Activated T-cell treated with anti-CD3 and anti-CD28 coated beads for 48 hours (primary cell): ENCODE measurements at places on chromosomes 2 and 18.

- DNase-seq: no peak
Measured at GRCh38 chr2:67865917-67866316, 196.9 kb downstream of the C1D start.

DNA sequence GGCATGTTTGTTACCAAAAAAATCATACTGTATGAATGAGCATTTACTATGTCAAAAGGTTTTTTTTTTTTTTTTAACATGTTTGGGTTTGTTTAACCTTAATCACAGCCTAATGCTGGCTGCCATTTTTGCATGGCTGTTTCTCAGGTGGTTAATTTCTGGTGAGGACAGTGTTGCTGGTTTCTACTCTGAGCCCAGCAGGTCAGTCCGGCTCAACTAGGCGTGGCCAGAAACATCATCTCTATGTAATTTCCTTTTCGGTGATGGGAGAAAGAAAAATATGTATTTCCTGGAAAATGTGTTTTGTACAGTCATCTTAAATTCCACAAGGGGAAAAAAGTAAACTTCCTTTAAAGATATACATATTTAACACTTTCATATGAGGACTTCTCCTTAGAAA, 24.9 kb upstream of the BZW1 start:
- DNase-seq: no peak

- DNase-seq: peak; percentile 23
Measured at GRCh38 chr2:202034249-202035088, 814 bp downstream of the FZD7 start.

DNA sequence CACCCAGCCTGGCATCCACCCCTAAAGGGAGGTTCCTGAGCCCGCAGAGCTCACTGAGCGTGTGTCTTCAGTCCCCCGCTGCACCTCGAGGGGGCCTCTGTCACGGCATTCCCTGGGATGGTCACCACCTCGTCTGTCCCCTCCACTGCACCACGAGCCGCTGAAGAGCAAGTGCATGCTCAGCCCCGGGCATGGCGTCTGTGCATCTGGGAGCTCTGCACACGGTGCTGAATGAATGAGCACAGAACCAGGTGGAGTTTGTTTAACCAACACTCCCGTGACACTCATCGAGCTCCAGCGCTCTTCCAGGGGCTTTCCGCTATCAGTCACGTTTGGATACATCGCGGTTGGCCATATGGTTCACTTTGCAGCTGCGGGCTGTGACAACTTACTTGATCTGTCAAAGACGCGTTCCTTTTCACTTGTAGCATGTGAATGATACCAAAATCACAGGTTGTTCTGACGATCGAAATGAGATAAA, 9.2 kb downstream of the ALLC start:
- no peak for DNase-seq

- no peak for DNase-seq
Measured at GRCh38 chr18:23068570-23069310, 66.5 kb upstream of the CABLES1 start.

GRCh38 chr2:148817210-148817708, 57.8 kb upstream of the KIF5C start:
- no peak for DNase-seq

DNA sequence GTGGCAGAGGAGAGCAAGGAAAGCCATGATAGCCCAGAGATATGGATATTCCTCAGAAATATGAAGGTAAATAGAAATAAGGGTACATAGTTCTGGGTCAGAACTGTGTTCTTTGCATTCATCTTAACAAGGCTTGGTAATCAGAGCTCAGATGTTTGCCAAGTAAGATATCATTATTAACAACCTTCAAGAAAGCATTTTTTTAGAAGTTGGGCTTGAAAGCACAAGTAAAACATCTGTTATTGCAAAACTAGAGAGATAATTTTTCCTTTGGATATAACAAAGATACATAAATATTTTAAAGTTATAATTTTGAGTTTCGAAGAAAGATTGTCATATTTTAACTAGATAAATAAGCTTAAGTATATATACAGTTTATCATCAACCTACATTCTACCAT, 171.4 kb downstream of the ZNF804A start:
- no peak for DNase-seq

GRCh38 chr2:157938556-157938955, 62.4 kb upstream of the ACVR1 start:
- DNase-seq: no peak

DNA sequence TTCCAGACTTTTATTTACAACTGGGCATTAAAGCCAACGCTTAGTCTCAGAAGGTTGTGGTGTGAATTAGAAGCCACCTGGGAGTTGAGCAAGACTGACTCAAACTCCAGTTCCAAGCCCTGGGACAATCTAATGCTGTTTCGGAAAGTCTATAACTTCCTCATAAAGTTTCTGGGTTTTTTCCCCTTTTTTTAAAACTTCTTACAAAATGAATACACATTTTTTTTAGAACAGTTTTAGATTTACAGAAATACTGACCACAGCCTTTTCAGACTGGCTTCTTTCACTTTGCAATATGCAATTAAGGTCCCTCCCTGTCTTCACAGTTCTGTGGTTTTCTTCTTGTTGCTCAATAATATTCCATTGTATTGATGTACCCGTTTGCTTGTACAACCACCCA, 115.9 kb upstream of the TWIST2 start:
- no peak for DNase-seq

DNA sequence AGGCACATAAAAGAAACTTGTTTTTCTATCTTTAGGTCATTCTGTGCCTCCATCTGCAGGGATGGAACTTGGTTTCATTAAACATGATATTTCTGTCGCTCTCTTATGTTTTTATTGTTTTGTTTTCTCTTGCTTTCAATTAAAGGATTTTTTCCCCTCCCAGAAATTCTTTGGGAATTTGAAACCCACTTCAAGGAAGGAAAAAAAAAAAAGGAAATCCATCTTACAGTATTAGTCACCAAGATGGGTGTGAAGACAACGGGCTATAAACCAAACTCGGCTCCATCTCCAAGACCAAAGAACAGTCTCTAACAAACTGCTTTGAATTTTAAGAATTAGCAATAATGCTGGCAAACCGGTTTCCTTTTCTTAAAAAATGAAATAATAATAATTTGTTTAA, 244.1 kb downstream of the BCL11A start:
- no peak for DNase-seq

DNA sequence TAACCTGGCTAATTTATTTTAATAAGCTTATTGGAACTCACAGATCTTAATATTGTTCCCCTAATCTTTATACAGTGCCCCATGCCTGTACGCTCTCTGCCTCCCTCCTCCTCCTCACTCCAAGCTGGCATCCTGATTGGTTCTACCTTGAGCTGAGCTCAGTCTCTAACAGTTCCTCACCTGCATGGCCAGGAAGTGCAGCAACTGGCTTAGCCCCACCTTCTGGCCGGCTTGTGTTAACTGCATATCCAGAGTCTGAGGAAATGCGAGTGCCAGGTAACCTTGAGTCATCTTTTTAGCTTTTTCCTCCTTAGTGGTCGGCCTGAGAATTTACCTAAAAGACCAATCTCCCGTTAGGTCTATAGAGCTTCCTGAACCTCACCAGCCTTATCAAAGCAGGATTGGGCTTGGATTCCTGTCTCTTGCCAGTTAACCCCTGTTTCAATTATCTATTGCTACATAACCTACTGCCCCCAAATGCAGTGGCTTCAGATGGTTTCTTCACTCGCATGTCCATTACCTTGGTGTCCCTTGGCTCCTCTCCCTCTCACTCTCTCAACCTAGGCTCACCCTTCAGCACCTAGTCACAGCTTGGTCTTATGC, 89.5 kb upstream of the STK39 start:
- peak; percentile 35 for DNase-seq

DNA sequence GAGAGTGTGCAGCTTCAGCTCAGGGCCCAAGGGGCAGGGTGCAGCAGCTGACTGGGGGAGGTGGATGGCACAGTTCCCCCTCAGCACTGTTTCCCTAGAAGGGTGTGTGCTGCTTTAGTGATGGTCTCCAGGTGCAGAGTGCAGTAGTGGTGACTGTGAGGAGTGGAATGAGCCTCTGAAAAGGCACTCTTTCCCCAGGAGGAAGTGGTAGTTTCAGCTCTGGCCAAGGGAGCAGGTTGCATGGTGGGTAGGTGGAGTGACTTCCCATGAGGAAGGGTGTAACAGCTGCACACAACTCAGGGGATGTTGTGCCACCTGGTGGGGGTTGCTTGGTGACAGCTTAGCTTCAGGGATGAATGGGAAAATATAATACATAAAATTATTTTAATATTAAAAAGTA, 251.5 kb upstream of the NXPH2 start:
- DNase-seq: no peak

- no peak for DNase-seq
Measured at GRCh38 chr2:47422560-47422959, 19.6 kb downstream of the MSH2 start.

GRCh38 chr2:150387586-150388288, 99.7 kb downstream of the RND3 start:
- DNase-seq: no peak

- DNase-seq: no peak
Measured at GRCh38 chr2:66525606-66526005, 90.7 kb downstream of the MEIS1 start.

- no peak for DNase-seq
Measured at GRCh38 chr2:106158871-106159270, 35.2 kb downstream of the UXS1 start.

- DNase-seq: no peak
Measured at GRCh38 chr2:186059096-186059495, 320.5 kb downstream of the FSIP2 start.

DNA sequence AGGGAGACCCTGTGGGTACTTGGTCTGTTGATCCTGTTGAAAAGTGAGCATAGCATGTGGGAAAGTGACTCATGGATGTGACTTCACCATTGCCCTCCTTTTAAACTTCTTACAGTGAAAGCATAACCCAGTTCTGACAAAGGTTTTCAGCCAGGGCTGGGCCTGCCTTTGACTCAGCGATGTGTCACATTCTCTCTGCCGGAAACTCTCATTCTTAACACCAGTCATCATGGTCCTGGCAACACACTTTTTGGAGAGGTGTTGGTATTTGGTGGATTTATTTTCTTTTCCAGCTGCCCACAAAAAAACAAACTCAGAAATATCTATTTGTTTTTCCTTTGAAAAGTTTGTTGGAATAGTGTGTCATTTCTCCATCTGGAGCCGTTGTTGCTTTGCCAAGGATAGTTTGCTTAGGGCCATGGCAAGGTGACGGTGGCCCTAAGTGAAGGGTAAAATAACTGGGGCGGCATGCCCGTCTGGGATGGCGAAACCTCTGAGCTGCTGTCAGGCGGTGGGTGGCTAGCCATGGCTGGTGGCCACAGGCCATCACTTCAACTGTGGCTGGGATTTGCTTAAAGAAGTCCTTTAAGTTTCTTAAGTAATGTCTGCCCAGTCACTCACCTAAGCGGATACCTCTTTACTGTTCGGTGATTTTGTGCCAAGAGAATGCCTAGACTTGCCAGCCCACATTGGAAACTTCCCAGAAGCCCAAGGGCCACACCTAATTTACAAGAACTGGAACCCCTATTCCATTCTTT, 123.3 kb downstream of the LTBP1 start:
- DNase-seq: peak; percentile 35

DNA sequence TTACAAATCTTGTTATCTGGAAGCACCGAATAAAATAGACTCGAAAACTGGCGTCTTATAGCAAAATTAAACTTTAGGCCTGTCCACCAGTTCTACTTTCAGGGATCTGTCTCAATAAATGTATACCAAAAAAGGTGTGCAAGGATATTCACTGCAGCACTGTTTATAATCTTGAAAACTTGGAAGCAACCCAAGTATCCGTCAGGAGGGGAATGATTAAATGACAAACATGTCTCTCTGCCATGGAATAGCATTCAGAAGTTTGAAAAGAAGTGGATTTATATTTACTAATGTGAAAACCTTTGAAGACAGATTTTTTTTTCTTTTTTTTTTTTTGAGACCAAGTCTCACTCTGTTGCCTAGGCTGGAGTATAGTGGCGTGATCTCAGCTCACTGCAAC, 32.3 kb upstream of the SATB2 start:
- DNase-seq: no peak
